GM12892 (cell line): ENCODE measurements at places on chromosomes 4 and X.

DNA sequence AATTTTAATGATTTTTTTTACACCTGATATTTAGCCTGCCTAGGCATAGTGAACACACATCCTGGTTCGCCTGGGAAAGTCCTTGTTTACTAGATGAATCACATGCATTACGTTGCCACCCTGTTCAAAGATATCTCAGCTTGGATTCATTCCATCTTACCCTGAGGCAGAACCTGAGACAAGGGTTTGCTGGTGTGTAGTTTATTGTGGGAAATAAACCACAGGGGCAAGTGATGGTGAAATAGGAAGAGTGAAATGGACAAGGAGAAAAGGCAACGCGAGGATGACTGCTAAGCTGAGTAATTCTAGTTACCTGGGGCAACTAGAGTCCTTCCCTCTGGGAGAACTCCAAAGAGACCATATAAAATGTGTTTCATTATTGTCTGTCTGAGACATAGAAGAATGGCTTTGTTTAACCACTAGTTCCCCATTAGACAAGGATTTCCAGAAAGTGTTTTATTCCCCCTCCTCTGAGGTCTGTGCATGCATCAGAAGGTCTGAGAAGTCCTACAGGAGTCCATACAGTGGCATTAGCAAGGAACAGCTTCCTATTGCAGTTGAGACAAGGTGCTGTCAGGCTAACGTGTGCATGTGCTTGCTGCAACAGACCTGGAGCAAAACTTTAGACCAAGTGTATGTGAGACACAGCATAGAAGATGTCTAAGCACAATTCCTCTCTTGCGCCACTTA lies 797.3 kb upstream of the FRG1 start:
- DNase-seq, result no peak

GRCh38 chrX:1305411-1305810 lies 31.2 kb upstream of the IL3RA start:
- no peak for DNase-seq

GRCh38 chr4:85701861-85702321 lies 226.9 kb downstream of the ARHGAP24 start:
- no peak for DNase-seq

GRCh38 chrX:149274516-149275105 lies 230.5 kb downstream of the IDS start:
- no peak for DNase-seq

DNA sequence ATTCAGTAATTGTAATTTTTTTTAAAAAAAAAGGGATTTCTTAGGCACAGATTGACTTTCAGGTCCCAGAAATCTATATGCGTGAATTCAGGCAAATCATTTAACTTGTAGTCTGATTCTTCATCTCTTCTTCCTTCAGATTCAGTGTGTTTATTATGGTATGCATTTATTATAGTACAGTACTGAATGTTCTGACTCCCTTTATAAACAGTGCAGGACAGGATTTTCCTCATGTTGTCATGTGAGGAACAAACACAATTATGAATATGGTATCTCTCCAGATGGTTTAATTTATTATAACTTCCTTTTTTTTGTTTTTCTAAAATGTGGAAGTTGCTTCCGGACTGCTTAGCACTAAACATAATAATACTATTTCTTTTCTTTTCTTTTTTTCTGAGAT lies 54.2 kb downstream of the RPS3A start:
- DNase-seq, result no peak

DNA sequence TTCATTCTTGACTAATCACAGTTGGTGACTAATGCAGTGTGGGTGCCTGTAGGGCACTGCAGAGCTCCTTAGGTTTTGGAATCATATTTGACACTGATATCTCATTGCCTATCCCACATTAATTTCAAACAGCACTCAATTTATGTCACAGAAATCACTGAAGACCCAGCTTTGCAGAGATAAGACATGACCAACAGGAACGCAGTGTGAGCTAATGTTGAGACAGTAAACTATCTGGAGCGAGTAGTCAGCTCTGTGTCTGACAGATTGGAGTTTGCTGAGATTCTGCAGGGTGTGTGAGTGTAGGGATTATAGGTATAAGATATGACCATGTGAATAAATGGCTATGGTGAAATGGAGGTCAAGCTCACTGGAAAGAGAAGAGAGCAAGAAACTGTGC lies 1586.1 kb upstream of the AGA start:
- no peak for DNase-seq

- DNase-seq, result no peak
These were observed 227.2 kb upstream of the BMP3 start for GRCh38 chr4:80803337-80803736.

DNA sequence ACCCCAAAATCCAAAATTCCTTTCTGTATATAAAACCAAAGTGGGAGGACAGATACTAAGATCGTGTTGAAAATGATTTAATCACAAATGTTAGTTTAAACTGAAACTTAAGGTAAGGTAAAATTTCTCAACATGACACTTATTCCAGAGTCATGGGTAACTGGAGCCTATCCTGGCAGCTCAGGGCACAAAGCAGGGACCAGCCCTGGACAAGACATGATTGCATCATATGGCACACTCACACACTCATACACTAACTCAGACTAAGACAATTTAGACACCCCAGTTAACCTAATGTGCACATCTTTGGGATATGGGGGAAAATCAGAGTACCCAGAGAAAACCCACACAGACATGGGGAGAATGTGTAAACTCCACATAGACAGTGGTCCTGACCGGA lies 244.1 kb upstream of the TEX13A start:
- no peak for DNase-seq

- no peak for DNase-seq
These were observed 541.7 kb downstream of the BCOR start for GRCh38 chrX:39556056-39556455.

DNA sequence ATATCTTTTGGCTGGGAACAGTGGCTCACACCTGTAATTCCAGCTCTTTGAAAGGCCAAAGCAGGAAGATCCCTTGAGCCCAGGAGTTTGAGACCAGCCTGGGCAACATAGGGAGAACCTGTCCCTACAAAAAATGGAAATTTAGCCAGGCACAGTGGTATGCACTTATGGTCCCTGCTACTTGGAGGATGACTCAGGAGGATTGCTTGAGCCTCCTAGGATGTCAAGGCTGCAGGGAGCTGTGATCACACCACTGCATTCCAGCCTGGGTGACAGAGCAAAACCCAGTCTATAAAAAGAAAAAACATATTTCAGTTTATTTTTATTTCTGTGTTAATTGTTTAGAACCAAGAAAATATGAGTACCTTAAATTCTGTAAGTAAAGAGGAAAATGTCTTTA lies 123.7 kb downstream of the CBR4 start:
- no peak for DNase-seq

DNA sequence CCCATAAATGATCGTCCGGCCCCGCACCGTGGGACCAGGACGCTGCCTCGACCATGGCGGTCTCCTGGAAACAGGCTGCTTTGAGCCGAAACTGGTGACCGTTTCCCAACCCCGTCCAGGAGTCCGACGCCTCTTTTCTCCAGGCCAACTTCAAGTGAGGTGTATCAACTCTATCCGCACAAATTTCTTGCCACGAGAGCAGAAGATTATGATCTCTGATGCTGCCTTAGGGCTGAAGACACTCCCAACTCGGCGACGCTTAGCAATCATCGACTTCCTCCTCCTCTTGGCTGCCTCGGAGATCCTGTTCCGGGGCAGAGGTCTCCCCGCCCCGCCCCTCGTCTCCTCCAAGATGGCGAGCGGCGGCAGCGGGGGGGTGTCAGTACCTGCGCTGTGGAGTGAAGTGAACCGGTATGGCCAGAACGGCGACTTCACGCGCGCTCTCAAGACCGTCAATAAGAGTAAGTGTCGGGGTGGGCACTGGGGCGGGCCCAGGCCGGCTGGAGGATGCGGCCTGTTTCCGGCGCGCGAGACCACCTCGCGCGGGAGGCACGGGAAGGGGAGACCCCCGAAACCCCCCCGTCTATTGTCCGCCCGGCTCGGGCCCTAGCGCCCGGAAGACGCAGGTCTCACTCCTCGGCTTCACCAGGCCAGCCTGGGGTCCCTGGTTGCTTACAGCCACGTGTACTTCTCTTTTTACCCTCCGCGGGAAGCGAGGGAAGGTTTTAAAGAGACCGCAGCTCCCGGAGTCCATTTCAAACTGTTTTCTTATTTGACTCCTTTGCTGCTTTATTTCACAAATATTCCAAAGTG lies at the start of gene SRP72:
SRP72 (plus strand) TSS at position 334 of the 813 bp plus-strand sequence; CDS start at position 353, 19 bp downstream.
- DNase-seq, result peak; percentile 72

DNA sequence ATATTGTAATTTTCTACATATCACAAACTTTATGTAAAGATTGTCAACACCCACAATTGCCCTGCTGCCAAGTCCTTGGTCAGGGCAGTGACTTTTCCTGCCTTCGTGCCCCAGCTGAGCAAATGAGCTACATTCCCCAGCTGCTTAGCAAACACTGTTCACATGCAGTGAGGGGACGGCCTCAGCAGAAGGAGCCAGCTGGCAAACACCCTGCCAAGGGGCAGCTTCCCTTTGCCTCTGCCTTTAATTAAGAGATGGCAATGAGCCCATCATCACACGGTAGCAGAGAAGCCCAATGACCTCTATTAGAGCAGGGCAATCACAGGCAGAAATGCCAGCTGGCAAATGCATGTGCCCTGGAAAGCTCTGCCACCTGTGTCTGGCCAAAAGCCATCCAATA lies 253.4 kb downstream of the EPHA5 start:
- no peak for DNase-seq

DNA sequence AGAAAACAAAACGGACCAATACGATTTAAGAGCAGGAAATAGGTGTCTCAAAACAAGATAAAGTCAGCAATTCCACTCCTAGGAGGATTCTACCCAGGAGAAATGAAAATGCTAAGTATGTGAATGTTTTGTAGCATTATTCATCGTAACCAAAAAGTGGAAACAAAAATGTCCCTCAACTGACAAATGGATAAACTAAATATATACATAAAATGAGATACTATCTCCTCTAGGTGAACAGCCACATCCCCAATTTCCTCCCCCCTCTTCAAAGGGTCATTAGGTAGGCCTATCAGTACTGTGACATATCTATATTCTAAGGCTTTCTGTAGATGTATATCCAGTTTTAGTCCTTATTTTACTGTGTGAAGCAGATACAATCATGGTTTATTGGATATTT lies 18.0 kb downstream of the DDX3X start:
- no peak for DNase-seq

GRCh38 chr4:7367864-7368277 lies 66.9 kb downstream of the PSAPL1 start:
- DNase-seq, result no peak

DNA sequence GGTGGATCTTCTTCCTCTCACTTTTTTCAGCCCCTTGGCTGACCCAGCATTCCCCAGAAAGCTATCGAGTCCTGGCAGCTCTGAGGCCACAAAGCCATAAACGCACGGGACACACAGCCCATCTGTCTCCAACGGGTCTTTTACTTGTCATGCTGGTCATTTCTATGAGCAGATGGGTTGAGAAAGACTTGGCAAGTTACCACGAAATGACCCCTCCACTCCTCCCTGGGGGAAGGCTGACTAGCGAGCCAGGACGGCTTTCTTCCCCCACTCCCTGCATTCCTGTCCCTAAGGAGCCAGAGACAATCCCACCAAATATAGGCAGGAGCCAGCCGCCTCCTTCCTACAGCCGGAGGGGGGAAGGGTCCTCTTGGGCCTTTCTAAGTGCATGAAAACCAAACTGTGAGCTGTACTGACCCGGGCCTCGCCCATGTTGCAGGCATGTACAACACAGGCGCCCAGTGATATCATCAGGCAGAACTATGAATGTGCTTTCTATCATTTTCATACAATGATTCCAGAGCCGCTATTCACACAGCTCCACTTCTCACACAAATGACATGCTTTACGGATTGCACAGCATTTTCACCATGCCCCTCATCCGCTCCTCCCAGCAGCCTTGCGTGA lies 28.6 kb downstream of the AFAP1 start:
- no peak for DNase-seq
